Sciatic nerve (tissue), 2 donors: ENCODE measurements at places on chromosomes 7 and 10. TPM values are rescaled to one million over a fixed set of nuclear protein-coding genes. Genes with fewer than 3 reads are reported as not detected.

The PNLIPRP1 gene
- 1.2 TPM for total RNA-seq

The SLC18A3 gene
- not detected for total RNA-seq

- DNase-seq, result peak; percentile 87
Measured at GRCh38 chr10:102133373-102134195, 744 bp downstream of the PPRC1 start.

GRCh38 chr10:132858121-132859081 lies 72.5 kb upstream of the NKX6-2 start:
- DNase-seq, result peak; percentile 48

- no peak for DNase-seq
Measured at GRCh38 chr10:120950051-120950561, 98.9 kb downstream of the WDR11 start.

DNA sequence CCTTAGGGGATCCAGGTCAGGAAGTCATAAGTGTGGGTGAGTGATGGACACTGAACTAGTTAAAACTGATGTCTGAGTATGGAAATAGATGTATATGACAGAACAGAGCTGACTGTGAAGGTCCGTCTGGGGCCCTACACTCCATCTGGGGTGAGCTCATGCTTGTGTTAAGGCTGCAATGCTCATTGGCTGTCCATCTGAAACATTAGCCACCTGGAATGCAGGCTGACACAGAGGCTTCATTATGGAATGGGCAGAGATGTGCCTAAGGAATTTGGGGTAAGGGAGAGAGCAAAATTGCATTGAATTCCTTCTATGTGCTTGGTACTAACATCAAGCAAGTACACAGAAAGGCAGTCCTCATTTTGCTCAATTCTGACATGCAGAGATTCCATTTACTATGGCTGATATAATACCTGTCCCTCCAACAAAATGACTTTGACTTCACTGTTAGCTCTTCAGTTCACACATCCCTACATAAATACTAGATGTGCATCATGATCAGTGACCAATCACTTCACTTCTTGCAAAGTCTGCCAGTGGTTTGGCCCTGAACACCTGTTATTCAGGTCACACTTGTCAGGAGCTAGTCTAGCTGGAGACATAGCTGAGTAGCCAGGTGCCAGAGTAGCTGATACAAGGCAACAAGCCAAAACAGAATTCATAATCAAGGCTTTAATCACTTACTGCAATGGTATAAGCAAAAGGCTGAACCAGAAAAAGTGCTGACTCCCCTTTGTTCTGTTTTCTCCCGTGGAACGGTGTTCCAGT lies 128.9 kb upstream of the VWC2 start:
- DNase-seq, result no peak

GRCh38 chr10:2913474-2913873 lies 153.9 kb upstream of the PFKP start:
- no peak for DNase-seq

DNA sequence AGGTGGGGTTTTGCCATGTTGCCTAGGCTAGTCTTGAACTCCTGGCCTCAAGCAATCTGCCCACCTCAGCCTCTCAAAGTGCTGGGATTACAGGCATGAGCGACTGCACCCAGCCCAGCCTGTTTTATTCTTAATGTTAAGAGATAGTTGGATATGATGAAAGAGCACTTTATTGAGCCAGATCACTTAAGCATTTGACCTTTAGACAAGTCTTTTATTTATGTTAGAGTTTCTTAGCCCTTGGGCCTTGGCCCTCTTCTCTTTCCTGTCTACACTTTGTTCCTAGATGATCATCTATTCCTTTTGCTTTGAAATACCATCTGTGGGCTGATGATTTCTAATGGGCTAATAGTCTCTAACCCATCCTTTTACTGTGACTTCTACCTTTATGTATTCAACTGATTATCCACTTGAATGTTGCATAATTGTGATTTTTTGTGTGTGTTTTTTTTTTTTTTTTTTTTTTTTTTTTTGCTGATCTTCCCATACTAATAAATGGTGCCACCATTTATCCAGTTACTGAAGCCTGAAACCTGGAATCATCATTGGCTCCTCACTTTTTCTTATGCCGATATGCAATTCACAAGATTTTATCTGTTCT lies 34.8 kb downstream of the BTRC start:
- no peak for DNase-seq

GRCh38 chr7:151078233-151079040 lies 2.2 kb downstream of the FASTK start:
- DNase-seq, result no peak

DNA sequence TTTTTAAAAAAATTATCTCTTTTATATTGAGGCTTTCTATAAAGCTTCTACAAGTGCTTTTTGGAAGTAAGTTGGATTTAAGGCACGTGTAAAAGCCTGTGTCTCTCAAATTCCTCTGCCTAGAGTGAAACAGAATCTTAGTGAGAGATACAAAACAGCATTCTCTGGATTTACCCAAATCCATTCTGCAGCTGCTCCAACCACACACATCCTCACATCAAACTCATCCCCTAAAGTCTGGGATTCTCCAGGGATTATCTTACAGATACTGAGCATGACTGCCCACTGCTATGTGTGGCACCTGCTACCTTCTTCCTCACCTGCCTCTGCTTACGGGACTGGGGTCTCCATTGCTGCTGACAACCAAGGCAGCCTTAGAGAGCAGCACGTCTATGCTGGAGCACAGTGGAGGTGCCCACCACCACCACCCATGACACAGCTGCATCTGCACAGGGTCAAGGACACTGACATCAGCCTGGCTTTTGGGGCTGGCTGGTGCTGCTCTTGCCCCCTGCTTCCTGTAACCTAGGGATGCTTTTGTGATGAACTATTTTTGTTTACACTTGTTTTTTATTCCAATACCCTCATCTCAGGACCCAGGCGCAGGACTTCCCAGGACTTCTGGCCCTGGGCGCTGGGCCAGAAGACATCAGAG lies 139.2 kb upstream of the NAMPT start:
- DNase-seq, result no peak

DNA sequence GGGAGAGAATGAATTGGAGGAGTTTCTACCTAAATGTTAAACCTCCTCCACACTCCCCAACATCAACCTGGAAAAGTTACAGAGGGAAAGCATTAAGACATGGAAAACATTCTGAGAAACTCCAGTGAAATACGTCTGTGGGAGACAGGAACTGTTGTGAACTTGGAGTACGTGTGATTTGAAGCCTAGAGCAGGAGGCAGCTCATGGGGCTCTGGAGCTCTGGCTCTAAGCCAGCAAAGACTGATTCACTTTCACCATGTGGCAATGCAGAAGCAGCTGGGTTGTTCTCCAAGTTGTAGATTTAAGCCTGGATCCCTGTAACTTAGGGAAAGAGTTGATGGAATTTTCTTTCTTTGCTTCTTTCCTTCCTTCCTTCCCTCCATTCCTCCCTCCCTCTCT lies 503.2 kb downstream of the NRG3 start:
- no peak for DNase-seq

DNA sequence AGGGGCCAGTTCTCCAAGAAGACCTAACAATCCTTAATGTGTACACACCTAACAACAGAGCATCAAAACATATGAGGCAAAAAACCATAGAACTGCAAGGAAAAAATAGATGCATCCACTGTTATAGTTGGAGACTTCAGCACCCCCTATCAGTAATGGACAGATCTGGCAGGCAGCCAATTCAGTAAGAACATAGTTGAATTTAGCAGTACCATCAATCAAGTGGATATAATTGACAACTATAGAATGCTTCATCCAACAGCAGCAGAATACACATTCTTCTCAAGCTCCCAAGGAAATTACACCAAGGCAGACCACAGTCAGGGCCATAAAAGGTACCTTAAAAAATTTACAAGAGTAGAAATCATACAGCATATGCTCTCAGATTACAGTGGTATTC lies 42.2 kb downstream of the POLL start:
- no peak for DNase-seq

DNA sequence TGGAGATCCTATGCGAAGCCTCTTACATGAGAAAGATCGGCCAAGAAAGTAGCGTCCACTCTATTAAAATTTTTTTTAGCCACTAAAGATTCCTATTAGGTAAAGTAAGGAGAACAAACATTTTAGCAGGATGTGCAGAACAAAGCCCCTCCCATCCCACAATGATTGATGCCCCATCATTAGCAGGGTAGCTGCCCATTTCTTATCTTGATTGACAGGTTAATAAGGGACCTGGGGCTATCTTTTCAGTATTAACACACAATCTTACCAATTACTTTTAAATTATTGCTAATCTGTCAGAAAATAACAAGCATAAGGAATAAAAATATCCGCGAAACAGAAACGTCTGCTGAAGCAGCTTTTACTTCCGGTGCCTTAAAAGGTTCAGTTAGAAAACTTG lies 5.1 kb downstream of the FZD8 start:
- no peak for DNase-seq

- DNase-seq, result no peak
Measured at GRCh38 chr10:26481315-26481692, 43.2 kb downstream of the APBB1IP start.

- no peak for DNase-seq
Measured at GRCh38 chr10:14616955-14617730, 157.6 kb downstream of the FAM107B start.

DNA sequence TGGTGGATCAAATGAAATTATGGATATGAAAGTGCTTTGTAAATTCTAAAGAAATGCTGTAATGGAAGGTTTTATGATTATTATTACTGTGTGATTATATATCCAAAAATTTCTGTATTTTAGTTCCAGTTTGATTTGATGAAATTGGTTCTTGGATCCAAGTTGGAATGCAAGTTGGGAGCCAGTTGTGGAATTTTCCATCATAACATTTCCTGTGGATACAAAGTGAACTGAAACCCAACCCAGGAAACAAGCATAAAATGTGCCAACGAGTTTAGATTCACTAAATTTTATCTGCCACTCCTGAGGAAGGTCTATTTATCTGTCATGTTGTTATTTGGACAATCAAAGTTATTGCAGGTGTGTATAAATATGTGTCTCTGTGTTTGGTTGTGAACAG lies 131.4 kb upstream of the MDFIC start:
- no peak for DNase-seq
